Activated naive CD4-positive, alpha-beta T cell treated with anti-CD3 and anti-CD28 coated beads, Interleukin-2, amount 50 U/mL, for 16 hours (primary cell): ENCODE measurements at places on chromosomes 12 and 14.

DNA sequence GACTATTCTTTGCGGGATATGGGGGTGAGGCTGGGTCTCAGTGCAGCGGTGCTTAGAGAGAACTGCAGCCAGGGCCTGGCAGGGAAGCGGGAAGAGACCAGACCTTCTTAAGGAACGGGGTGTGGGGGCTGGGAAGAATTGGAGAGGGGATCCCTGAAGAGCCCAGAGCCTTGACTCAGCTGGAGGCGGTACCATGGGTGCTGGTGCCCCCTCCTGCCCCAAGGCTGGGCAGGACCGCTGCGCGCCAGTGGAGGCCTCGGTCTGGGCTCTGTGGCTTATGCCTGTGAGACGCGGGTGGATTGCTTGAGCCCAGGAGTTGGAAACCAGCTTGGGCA lies 1.3 kb upstream of the RNU7-1 start:
- DNase-seq: no peak

DNA sequence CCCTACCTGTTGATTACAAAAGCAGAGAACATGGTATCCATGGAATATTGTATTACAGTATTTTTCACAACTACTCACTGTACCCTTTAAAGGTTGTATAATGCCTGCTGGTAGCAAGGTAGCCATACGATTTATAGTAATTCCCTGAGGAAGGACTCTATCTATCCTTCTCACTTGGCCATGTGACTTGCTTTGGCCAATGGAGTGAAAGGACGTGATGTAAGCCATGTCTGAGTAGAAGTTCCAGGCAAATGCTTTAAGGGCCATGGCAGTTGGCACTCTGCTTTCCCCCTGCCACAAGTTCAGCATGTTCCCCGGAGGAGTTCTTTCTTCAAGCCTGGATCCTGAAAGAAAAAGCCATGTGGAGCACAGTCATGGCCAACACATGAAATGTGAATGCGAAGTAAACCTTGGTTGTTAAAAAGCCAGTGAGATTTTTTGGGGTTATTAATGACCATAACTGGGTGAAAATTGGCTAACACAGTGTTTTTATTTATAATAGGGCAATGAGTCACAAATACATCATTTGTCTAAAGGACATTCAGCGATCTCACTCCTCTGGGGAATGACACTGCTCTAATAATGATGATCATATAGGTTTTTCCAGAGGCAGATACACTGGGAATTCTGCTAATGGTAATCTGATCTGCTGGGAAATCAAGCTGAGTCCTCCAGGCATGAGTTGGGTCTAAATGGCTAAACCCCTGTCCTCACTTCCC lies 67.4 kb upstream of the SLC38A2 start:
- DNase-seq: no peak

GRCh38 chr12:62301080-62301798 lies 41.0 kb downstream of the USP15 start:
- no peak for DNase-seq

- no peak for DNase-seq
Measured at GRCh38 chr14:22188318-22188717, 400.7 kb downstream of the DAD1 start.

DNA sequence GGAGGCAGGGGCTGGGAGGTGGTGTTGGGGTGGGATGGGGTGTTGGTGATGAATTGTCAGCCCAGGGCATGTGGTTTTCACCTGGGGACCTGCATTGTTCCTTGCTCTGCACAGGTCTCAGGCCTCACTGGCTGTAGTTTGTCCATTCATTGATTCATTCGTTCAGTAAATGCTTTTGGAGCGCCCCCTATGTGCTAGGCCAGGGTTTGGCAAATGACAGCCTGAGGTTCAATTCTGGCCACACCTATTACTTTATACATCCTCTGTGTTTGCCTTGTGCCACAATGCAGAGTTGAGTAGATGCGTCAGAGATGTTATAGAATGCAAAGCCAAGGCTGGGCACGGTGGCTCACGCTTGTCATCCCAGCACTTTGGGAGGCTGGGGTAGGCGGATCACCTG lies 4.7 kb downstream of the ADCK1 start:
- no peak for DNase-seq

GRCh38 chr12:6461401-6462233 lies 8.9 kb downstream of the VAMP1 start:
- peak; percentile 67 for DNase-seq

- no peak for DNase-seq
Measured at GRCh38 chr14:65991104-65991503, 495.1 kb upstream of the CCDC196 start.

- peak; percentile 57 for DNase-seq
Measured at GRCh38 chr12:69330475-69331473, 17.4 kb upstream of the LYZ start.

GRCh38 chr12:75848431-75848925 lies 183.1 kb downstream of the PHLDA1 start:
- no peak for DNase-seq

DNA sequence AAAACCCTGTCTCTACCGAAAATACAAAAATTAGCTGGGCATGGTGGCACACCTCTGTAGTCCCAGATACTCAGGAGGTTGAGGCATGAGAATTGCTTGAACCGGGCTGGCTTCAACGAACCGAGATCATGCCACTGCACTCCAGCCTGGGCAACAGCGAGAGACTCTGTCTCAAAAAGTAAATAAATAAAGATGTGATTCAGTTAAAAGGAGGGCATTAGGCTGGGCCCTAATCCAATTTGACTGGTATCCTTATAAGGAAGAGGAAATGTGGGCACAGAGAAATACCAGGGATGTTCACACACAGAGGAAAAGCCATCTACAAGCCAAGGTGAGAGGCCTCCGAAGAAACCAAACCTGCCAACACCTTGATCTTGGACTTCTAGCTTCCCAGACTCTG lies 10.1 kb upstream of the DCAF4 start:
- DNase-seq: no peak

GRCh38 chr12:29026419-29026818 lies 122.7 kb upstream of the FAR2 start:
- no peak for DNase-seq

GRCh38 chr12:18899678-18900317 lies 161.9 kb downstream of the CAPZA3 start:
- no peak for DNase-seq

DNA sequence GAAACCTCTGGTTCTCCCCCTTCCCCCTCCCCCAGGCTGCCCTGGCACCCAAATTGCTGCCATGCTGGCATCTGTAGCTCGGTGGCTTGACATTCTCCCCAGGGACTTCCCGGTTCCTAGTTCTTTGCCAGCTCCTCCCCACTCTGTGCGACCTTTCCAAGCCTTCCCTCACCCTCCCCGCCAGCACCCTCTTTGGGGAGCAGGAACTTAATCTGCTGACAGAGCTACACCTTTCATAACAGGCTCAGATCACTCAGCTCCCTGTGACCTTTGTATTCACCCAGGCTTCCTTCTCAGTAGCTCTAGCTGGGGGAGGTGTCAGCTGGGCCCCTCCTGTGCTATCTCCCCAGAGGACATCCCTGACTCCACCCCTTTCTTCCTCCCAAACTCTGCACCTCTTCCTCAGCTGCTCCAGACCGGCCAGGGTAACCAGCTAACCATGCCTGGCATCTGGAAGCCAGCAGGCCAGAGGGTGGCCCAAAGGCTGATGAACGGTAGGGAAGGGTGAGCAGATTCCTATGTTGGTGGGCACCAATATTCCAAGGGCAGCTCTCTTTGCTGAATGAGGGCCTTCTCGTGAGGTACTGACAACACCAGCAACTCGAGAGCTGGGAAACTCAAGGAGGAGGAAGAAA lies 1.8 kb upstream of the COX14 start:
- no peak for DNase-seq

GRCh38 chr12:124518051-124518932 lies 49.1 kb downstream of the NCOR2 start:
- no peak for DNase-seq

GRCh38 chr12:47507221-47507620 lies 198.6 kb downstream of the RPAP3 start:
- no peak for DNase-seq

- no peak for DNase-seq
Measured at GRCh38 chr12:74644681-74645080, 107.0 kb downstream of the ATXN7L3B start.

GRCh38 chr12:121536899-121537813 lies 43.7 kb downstream of the KDM2B start:
- DNase-seq: peak; percentile 22

GRCh38 chr12:24356240-24356804 lies 406.9 kb upstream of the SOX5 start:
- no peak for DNase-seq

GRCh38 chr12:75658901-75659823 lies 147.8 kb upstream of the KRR1 start:
- DNase-seq: no peak

DNA sequence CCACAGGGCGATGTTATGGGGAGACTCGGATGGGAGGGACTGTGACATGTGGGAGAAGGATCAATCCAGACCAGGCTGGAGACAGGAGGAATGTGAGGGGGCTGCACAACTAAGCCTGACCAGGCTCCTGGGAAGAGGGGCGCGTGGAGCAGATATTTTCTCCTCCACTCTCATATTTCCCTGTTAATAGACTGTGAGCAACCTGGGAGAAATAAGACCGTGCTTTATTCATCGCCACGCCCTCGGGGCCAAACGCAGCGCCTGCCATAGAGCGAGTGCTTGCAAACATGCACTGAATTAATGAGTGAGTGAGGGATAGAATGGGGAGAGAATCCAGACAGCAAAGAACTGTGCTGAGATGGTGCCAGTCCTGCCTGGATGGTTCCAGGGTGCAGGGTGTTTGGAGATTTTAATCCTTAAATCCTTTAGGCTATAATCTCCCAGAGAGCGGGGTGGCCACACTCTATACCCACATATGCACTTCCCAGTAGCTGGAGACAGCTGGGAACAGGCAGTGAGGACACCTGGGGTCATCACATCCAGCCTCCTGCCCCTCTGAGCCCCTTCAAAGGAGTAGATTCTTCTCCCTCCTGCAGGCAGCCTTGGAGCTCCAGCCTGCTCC lies 13.6 kb upstream of the FAIM2 start:
- DNase-seq: no peak

DNA sequence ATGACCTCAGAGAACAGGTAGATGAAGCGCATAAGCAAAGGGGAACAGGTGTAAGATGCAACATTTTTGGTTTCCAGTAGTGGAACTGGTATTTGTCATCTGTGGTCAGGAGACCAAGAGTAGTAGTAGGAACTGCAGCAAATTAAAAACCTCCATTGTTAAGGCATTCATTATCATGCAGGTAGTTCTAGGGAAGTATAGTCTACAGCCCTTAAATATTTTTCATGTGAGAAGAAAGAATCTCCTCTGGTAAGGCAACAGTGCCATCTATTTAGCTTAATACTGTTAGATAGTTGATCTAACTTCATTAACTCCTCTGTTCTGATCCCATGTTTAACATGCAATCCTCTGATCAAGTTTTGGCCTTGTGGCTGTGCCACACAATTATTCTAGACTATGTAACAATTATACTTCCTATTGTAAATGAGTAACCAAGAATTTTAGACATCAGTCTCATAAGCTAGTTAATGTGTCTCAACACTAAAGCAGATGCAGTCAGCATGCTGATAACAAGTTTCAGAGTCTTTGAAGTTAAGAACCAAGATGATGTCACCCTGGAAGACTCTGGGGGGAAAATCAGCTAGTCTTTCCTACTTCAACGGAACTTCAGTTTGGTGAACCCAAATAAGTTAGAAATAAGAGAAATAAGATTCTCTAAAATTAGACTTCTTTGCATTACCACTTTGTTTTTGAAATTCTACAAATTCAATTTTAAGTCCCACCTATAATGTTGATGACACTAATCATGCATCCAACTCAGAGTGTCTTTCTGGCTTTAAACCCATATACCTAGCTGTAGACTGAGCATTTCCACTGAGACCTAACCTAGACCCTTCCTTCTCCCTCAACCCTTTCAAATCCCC lies 70.9 kb downstream of the STXBP6 start:
- DNase-seq: no peak

DNA sequence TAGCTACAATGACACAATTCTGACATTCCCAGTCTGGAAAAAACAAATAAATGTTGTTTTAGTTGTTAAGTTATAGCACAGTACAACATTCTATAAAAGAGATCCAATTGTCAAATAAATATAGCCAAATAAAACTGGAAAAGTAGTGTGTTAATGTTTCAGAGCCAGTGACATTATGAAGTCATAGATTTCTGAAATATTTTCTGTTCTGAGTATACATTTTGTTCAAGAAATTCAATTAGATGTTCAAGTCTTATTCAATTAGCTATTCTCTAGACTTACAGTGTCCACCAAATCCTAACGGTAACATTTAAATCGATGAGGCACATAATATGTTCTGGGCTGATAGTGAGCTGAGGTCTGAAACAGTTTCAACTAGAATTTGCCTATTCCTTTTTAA lies 196.1 kb upstream of the ABCD2 start:
- no peak for DNase-seq

DNA sequence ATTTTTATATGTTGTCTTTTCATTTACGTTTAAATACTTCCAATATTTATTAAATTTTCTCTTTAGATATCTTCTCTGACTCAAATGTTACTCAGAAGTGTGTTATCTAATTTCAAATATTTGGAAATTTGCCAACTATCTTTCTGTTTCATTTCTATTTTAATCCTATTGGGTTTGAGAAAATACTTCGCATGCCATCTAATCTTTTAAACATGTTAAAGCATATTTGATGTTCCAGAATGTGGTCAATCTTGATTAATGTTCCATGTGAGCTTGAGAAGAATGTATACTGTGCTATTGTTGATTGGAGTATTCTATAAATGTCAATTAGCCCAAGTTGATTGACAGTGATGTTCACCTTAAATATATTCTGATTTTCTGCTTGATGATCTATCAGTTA lies 11.9 kb upstream of the DCN start:
- no peak for DNase-seq

DNA sequence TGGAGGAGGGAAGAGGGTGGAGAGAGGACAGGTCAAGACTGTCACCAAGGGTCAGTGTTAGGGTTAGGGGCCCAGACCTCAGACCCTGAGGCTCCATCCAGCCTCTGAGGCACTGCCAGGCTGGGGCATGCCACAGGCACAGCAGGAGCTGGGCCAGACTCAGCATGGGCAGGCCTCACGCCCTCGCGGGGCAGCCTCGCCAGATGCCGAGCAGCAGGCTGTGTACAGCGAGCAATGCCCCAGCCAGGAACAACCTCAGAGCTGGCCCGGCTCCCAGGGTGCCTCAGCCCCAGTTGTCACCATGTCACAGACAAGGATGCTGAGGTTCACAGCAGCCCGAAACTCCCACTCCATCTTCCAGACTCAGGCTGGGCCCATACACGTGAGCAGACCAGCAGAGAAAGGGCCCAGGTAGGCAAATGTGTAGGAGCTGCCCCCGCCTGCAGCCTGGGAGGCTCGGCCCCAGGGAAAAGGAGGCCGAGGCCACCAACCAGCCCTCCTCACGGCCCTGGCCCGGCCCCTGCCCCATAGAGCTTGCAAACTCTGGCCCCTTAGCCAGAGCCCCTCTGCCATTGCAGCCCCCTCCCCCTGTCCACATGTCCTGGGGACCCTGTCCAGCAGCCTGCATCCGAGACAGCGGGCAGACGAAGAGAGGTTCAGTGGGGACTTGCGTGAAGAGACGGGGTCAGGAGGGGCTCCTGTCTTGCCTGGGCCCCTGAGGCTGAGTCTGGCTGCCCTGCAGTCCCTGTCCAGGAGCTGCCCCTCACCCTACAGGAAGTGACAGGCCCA lies 7.5 kb downstream of the C14orf180 start:
- DNase-seq: no peak
